ENCODE measurements at places on chromosomes 1 and 21.

DNA sequence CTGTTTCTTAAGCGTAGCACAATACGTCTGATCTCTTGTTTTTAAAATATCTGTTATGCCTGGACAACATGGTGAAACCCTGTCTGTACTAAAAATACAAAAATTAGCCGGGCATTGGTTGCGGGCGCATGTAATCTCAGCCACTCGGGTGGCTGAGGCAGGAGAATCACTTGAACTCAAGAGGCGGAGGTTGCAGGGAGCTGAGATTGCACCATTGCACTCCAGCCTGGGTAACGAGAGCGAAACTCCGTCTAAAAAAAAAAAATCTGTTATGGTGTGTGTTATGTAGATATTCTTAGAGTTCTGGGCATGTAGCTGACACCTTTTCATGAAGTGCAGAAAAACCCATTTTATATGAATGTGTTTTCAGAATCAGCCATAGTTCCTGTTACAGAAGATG lies 38.2 kb downstream of the RABGAP1L start:
- DNase-seq = no peak

DNA sequence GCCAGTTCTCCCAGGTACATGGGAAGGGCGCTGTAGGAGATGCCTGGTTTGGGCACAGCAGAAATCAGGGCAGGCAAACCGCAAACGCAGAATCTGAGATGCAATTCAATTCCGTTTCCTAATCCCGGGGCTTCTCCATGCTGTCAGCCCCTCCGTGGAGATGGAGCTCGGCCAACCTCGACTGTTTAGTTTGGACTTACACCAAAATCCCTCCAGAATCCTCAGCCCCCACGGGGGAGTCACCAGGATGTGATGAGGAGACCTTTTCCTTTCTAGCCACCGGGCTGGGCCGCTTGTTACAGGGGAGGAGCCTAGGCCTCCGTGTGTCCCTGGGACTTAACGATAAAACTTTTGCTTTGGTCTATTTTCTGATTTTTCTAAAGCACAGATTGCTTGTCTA lies 7.9 kb downstream of the SLC2A7 start:
- DNase-seq = no peak

DNA sequence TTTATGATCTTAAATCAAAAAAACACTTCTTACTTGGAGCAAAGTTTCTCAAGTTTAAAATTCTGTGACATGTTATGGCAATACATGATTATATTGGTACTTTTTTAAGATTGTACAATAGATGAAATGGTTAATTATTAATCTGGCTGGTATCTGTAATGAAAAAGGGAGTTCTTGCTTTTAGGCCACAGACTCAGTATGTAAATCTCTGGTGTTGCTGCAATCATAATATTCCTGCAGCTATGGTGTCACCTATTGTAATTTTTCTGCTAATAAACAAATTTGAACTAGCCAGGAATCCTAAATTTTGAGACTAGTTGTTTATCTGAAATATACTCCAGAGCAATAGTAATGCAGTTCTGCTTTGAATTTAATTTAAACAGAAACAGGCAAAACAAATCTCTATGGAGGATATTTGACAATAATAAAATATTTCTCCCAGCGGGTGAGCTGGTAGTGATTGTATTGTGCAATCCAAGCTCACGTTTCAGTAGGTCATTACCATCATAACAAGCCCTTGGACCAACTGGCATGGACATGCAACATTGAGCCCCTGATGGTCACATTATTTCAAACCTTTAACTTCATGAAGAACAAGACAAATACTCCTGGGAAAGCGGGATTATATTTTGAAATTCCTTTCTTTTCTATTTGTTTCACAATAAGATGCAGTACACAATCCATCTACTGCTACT lies 77.2 kb upstream of the USH2A start:
- DNase-seq = no peak

DNA sequence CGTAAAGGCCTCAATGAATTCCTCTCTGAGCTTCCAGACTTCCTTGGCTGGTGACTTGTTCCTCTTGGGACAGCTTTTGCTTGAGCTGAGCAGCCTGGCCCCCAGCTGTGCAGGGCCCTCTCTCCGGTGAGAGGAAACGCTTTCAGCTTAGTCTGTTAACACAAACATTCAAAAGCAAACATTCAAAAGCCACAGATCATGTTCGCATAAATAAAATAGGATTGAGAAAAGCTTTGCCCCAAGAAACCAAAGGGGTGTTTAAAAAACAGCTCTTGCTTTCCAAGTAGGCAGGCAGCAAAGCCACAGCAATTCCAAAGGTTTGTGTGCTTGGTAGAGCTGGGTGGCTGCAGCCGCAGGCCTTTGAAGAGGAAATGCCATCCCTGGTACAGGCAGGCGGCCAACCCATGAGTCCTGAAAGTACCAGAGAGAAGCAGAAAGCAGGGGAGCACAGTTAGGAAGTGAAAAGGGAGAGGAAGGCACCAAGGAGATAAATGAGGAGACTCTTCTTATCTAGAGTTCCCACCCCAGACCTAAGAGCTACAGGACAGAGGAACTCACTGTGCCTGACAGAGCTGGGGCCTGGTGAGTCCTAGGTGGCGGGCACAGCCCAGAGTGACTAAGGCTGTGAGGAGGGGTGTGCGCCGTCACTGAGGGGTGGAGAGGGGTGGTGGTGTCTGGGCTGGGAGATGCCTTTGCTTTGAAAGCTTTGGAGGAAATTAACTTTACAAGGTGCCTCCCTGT lies 48.4 kb downstream of the CCN1 start:
- no peak for DNase-seq

- no peak for DNase-seq
Observed at GRCh38 chr1:59143133-59143487, 153.8 kb upstream of the FGGY start.

DNA sequence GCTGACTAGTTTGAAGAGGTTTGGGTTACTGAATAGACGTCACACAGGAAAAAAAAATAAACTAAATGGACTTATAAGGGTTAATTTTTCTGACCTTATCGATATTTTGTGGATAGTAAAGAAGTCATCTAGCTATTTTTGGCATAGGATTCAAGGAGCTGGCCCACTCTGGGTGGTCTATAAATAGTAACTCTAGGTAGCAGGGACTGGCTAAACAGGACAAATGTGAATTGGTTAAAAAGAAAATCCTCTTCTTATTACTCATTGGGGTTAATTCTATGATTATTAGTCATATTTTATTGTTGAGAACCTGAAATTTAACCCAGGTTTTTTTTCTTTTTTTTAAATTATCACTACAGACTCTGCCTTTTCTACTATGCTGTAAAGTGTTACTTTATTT lies 61.7 kb downstream of the ATF6 start:
- no peak for DNase-seq

- no peak for DNase-seq
Observed at GRCh38 chr1:193794239-193794638, 607.8 kb upstream of the B3GALT2 start.

DNA sequence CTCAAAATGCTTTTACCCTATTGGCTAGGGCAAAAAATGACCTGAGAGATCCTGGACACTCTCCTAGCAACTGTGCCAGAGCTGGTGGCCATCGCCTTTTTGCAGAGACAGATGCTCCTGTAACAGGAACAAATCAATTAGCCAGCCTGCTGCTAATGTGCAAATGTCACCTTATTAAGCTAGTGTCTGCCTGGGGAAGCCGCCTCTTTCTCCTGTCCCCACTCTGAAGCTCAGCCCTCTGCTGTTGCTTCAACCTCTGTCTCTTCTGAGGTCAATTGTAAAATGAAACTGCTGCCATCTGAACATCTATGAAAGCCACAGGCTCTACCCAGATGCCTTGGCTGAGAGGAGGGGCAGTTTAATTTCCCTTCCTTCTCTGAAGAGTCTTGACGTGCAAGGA lies 85.5 kb upstream of the CACNA1E start:
- DNase-seq = peak; percentile 42

DNA sequence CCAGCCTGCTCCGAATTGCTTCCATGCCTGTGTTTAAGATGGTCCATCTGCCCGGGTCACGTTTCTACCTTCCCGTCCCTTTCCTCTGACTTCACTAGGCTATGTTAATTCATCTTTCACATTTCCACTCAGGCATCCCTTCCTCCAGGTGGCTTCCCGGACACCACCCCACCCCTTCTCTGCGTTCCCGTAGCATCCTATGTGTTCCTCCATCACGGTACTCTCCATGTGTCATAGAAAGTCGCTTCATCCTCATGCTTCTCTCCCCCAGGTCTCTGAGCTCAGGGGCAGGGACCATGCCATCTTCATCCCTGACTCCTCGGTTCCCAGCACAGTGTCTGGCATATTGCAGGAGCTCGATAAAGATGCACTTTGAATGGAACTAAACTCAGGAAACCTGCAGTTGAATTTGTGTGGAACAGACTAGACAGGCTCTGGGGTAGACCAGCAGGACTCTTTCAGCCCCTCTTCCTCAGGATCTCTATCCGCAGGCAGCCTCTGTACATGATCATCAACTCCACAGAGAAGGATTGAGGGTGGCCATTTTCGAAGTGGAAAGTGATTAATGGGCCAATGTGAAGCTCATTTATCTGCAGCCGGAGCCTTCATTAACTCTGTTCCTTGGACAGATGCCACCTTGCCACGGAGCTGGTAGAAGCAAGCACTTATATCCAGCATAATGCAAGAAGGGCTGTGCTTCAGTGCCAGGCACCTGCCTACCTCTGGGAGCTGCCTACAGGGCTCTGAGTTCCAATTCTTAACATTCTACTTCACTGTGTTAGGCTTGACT lies 9.1 kb downstream of the C1orf226 start:
- no peak for DNase-seq
